OCI-M1 (cell line): ENCODE measurements at places on chromosomes 2 and 18.

DNA sequence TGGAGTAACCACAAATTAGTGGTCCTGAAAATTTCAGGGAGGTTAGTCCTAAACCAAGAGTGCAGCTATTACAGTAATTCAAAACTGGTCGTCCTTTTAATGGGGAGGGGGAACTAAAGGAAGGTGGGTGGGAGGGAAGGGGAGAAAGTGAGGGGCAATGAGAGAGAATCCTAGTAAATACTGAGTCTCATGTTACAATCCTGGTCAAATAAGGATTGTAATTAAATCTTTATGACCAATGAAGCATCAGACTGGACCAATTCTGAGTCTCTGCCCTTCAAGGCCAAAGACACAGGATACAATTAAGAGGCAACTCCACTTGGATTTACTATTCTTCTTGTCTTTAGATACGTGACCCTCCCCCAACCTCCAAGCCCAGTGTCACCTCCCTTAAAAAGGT lies 262.9 kb downstream of the BCL11A start:
- DNase-seq: no peak

GRCh38 chr18:55589625-55590291 lies 1.8 kb upstream of the TCF4 start:
- DNase-seq: peak; percentile 97

- DNase-seq: peak; percentile 62
Measured at GRCh38 chr18:48292229-48292628, 117.0 kb downstream of the ZBTB7C start.

DNA sequence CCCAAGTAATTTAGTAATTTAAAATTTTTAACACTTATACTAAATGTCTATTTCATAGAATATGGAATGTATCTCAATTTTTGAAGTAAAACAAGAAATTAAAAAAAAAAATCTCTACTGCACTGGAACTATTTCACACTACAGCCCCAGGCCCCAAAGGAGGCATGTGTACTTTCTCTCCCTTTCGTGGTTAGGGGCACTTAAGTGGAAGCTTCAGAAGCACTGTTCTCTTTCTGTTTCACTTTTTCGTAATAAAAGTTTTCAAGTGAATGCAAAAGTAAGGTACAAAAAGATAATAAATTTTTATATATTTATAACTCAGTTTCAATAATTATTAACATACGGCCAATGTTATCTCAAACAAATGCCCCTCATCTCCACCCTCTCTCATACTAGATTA lies 123.8 kb upstream of the STON1 start:
- DNase-seq: peak; percentile 61

DNA sequence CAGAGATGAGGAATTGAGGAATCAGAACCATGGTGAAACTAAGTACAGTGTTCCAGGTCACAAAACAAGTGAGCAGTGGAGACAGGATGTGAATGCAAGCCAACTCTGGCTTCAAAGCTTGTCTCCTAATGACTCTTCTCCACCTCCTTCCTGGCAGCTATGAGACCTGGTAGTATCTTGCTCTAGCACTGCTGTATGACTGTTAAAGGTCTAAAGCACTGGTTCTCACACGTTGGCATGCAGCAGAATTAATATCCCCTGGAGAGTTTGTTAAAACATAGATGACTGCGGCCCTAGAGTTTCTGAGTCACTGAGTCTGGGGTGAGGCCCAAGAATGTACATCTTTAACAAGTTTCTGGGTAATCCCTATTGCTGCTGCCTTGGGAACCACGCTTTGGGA lies 63.3 kb downstream of the SUCLG1 start:
- no peak for DNase-seq

GRCh38 chr2:85999061-85999831 lies 106.4 kb downstream of the POLR1A start:
- DNase-seq: peak; percentile 54

DNA sequence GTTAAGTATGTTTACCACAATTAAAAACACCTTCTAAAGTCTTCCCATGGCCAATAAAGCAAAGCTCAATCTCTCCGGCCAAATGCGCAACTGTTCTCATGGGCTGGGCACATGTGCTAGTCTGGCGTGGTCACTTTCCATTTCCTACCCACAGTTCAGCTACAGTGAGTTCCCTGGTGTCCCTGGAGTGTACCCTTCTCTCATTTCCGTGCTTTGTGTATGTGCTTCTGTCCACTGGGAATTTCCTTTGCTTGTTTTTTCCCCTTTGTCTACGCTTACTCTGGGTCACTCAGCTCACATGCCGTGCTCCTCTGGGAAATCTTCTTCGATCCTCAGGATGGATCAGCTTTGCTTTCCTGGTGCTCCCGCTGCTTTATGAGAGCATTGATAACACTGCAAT lies 69.6 kb upstream of the GYPC start:
- DNase-seq: no peak

- peak; percentile 92 for DNase-seq
Measured at GRCh38 chr2:62738981-62739936, 33.7 kb downstream of the EHBP1 start.

DNA sequence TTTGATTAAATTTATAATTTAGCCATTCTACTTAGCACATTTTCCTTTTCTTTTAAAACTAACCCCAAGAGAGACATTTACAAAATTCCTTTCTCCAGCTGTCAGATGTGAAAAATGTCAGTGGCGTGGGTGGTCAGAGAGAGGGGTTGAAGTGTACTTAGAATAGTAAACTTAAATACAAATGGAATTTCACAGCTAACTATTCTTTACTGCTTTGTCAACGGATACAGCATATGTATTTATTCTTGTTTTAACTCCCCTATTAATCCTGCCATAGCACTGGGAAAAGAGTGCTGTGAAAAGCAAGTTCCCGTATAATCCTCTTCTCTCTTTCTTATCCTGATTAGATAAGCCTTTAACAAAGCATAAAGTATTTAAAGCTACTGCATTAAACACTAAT lies 191.4 kb upstream of the CHAC2 start:
- no peak for DNase-seq

GRCh38 chr2:208130712-208131110 lies 1.1 kb upstream of the CRYGC start:
- DNase-seq: no peak

DNA sequence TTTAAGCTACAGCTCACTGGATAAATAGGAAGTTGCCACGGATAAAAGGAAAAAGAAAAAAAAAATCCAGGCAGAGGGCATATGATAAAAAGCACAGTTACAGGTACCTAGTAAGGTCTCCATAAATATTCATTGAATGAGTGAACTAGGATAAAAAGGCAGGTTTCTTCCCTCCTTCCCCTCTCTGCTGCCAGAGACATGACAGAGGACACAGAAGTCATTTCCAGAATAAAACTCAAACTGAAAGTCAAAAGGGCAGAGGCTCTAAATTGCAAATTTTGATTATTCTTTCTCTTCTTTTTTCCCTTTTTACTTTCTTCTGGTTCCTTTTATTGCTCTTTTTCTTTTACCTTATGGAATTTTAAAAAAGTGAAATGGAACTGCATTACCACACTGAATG lies 7.7 kb downstream of the CD302 start:
- no peak for DNase-seq

GRCh38 chr2:126882736-126883665 lies 15.7 kb upstream of the TEX51 start:
- DNase-seq: no peak

DNA sequence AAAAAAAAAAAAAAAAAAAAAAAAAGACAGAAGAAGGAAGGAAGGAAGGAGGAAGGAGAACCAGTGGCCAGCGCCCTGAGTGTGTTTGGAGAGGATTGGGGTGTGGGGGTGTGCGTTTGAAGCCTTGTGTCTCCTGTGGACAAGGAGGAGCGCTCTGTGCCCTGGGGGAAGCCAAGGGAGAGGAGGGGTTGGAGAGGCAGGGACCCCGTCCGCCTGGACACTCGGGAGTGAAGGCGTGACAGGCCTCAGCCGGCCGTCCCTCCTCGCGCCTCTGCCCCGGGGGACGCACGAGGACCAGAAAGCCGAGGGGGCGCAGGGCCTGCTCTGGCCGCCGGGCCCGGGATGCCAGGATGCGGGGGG lies 44.9 kb downstream of the SERTAD2 start:
- no peak for DNase-seq

DNA sequence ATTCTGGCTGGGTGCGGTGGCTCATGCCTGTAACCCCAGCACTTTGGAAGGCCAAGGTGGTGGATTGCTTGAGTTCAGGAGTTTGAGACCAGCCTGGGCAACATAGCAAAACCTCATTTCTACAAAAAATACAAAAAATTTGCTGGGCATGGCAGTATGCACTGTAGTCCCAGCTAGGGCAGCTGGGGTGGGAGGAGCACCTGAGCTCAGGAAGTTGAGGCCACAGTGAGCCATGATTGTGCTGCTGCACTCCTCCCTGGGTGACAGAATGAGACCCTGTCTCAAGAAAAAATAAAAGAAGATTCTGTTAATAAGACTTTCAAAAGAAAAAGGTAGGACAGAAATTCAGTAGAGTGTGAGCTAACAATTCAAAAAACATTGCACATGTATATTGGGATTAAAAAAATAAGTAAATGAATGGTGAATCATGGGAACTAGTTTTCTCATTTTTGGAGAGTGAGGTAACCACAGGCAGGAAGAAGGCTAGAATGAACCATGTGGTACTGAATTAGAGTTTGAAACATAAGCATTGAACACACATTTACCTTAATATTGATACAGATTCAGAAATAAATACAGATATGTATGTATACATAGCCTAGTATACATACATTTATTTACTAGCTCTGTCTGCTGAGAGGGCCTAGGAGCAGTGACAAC lies 53.5 kb downstream of the NCOA1 start:
- DNase-seq: no peak

DNA sequence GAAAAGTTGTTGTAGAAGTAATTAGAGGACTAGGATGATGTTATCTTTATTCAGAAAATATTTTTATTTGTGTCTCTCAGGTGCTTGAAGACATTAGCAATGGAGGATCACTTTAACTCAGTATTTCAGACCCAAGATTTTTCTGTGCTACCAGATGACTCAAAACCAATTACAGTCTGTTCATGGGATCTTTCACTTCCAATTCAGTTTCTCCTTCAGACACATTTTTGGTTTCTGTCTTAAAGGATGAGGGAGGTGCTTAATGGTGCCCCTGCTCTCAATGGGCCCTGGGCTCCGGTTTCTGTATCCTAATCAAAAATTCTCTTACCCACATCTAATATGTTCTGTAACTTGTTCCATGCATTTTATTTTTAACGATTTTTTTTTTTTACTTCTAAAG lies 53.7 kb upstream of the HDAC4 start:
- no peak for DNase-seq

- DNase-seq: no peak
Measured at GRCh38 chr2:191045141-191045540, 31.2 kb upstream of the STAT1 start.

DNA sequence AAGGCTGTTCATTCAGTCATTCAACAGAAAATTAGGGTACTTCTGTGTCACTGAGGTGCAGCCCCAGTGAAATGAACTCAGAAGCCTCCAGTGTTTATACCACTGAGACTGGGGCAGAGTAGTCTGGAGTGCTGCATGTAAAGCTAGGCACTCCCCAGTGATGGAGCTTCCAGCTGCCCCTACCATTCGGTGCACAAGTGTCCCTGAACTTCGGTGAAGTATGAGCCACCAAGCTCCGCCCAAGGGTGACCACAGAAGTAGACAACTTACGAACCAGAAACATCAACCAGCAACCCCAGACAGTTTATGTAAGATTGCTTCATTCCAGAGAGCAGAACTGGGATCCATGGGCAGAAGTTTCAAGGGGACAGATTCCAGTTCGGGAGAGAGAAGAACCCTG lies 70.6 kb upstream of the FOSL2 start:
- DNase-seq: no peak

GRCh38 chr2:153739394-153739793 lies 132.3 kb upstream of the GALNT13 start:
- no peak for DNase-seq

DNA sequence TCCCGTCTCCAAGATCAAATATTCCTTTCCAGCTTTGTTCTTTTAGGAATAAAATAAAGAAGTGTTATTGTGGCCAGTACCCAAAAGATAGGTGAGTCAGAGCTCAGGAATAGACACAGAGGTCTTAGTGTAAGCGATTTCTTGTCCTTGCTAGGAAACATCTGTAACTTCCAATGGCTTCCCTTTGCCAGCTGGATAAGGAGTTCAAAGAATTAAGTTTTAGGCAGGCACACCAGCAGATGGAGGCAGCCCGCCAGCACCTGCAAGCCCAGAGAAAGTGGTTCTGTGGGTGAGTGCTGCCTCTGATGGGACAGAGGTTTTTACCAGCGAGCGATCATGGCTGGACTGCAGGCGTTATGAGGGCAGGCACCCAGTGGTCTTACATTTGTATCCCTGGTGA lies 125.4 kb downstream of the MGAT5 start:
- DNase-seq: no peak

DNA sequence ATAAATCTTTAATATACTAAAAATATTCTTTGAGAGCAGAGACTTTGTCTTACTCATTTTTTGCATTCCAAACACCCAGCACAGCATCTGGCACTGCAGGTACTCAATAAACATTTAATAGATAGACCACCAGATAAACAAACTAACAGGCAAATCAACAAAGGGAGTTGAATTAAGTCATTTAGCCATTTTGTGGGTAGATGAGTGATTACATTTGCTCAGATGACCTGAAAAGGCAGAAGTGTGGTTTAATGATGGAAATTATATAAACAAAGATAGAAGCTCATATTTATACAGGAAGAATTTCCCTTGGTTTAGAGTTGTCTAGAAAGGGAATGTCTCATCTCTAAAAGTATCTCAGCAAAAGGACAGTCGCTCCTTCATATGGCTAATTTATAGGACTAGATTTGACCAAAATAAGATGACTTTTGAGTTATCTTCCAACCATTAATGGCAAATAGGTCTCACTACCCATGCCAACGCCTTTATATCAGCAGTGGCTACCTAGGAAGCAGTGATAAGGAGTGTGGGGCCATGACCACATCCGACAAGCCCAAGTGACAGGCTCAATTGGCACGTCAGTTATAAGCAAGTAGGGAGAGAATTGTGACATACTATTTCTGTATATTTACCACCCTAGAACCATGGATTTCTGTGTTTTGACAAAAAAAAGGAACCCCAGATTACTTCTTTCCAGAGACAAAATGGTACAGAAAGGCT lies 173.5 kb downstream of the ATAD2B start:
- no peak for DNase-seq

DNA sequence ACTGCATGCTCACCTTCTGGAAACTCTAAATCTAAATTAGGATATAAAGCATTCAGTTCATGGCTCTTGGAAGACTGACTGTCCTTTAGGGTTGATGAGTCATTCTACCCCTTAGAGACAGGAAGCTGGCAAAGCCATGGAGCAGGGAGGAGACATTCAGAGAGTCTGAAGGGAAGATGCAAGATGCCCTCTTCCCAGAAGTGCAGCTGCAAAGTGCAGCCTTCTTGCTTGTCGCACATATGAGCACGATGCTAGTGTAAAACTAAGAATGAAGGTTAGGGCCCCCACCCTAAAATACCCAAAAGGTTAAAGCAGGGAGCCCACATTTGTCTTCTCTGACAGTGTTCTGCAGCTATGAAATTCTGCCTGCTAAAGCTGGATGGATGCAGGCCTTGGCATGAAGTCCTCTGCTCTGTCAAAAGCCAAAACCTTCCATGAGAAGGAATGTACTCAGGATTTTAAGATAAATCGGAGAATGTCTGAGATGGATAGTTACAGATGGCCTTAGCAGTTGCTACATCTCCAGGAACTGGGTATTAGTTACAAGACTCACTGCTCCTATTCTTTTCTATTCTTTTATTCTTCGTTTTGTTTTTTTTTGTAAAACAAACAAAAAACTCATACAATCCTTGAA lies 89.7 kb downstream of the POLE4 start:
- no peak for DNase-seq

- peak; percentile 36 for DNase-seq
Measured at GRCh38 chr2:148546270-148546669, 98.3 kb upstream of the EPC2 start.
